ENCODE measurements at places on chromosomes 1 and 21.
A peak's percentile ranks its signal among the peaks of the same experiment; 100 is the strongest.

DNA sequence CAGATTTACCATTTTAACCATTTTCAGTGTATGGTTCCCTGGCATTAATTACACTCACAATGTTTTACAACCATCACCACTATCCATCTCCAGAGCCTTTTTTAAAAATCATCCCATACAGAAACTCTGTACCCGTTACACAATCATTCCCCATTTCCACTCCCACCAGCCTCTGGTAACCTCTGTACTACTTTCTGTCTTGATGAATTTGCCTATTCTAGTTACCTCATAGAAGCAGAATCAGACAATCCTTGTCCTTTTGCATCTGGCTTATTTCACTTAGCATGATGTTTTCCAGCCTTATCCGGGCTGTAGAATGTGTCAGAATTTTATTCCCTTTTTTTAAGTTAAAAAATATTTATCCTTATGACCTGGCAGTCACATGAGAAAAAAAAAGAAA is 33.0 kb downstream of the PGM1 start:
- DNase-seq = no peak

- DNase-seq = no peak
These were observed 126.2 kb upstream of the FGGY start for GRCh38 chr1:59170659-59171058.

DNA sequence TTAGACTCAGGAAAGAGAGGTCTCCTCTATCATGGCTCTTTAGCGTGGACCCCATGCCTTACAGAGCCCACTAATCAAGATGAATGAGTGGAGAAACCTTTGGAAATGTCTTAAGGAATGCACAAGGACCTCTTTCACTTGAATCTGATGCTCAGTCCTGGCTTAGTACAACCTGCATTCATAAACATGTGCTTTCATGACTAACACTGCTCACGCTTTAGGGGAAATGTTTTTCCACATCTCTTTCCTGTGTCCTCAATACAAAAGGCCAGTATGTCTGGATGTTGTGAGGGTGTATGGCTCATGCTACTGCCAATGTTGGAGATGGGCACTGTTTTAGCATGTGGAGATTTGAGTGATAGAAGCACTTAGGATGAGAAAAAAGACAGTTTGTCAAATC is 14.2 kb upstream of the GNG12 start:
- DNase-seq = no peak

DNA sequence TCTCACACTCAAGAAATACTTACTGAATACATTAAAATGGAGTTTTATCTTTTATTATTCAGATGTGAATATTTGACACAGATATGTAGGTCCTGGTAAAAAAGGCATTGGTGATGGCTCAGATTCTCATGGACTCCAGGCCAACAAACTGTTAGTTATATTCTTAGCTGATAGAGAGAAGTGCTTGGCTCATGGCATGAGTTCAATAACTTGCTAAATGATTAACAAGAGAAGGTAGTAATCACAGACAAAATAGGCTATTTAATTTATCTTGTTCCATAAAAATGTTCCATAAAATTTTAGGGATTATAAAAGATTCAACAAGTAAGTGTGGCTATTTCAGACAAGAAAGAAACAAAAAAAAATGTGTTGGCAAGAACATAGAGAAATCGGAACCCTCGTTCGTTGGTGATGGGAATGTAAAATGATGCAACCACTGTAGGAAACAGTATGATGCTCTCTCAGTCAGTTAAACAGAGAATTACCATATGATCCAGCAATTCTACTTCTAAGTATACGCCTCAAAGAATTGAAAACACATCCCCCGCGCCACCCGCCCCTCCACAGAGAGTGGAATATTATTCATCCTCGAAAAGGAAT is 737.8 kb upstream of the ADAMTS5 start:
- no peak for DNase-seq

GRCh38 chr1:17245816-17246325 is 3.0 kb upstream of the PADI3 start:
- no peak for DNase-seq

DNA sequence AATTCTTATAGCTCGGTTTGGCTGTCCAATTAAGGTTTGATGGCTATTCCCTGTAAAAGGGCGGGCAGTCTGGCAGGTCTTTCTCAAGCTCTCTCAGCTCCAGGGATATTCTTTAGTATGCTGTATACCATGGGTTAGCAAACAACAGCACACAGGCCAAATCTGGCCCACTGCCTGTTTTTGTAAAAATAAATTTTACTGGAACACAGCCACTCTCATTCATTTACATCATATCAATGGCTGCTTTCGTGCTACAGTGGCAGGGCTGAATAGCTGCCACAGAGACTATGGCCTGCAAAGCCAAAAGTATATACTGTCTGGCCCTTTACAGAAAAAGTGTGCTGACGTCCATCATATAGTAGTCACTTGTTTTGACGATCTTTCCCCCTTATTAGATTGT is 32.0 kb downstream of the MACO1 start:
- no peak for DNase-seq

GRCh38 chr21:40841524-40842196 is 5.3 kb downstream of the DSCAM start:
- DNase-seq = peak; percentile 85

- no peak for DNase-seq
These were observed 34.6 kb upstream of the CTPS1 start for GRCh38 chr1:40944841-40945430.

- DNase-seq = no peak
These were observed 38.8 kb upstream of the CTBS start for GRCh38 chr1:84613026-84613425.

DNA sequence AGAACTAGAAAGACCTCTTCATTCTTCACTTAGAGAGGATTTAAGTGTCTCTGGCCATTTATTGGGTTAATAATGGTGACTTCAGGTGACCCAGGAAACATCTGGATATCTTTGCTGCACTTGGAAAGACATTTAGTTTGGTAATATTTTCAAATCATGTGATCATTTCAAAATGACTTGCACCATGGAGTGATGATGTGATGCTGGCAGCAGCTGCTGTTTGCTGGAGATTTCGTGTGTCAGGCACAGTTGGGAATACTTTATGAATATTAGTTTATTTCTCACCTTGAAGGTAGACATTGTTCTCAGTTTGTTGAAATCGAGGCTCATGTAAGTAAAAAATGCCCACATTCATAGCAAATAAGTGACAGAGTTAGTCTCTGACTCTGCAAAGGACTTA is 236.0 kb downstream of the DISC1 start:
- no peak for DNase-seq

DNA sequence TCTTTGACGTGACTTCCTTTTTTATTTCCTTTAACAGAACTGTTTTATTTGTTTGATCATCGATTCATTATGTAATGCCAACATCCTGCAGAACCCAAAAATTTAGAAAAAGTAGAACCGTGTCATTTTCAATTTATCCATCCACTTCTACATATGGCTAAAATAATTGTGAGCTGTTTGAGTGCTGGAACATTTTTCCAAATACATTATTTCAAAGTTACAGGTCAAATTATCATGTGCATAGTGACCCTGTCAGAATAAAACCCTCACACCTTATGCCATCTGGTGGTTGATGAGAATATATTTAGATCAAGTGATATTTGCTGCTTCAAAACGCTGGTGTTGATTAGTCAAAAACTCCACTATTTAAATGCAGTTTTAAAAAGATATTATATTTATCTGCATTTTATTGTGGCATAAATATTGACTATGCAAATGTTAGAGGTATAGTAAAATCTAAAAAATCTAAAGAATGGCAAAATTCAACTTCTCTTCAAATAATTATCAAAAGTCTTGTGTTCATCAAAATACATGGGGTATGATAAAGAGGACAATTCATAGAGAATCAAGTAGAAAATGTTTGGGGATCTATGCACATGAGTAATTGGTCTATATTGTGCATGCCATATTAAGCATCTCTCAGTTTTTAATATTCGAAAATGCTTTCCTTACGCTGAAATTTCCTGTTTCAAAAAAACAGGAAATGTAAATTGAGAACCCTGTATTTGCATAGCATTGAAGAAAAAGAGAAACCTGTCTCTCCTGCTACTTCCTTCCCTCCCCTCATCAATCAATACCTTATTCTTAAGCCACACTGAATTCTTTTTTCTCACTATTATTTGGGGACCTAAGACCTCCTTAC is 39.7 kb downstream of the UBE2U start:
- peak; percentile 34 for DNase-seq

DNA sequence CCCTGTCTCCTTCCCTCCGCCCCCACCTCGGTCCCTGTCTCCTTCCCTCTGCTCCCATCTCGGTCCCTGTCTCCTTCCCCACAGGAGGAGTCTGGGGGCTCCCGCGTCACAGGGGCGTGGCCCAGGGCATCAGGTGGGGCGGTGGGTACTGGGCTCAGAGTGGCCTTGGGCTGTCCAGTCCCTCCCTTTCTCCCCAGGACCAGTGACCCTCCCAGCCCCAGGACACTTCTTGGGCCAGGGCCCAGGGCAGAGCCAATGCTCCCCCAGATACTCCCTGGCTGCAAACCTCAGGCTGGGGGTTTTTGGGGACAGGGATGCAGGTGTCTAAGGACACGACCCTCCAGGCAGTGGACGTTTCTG is 6.8 kb upstream of the RNF223 start:
- DNase-seq = no peak

- DNase-seq = no peak
These were observed 1.5 kb upstream of the CLDN17 start for GRCh38 chr21:30168086-30168485.

DNA sequence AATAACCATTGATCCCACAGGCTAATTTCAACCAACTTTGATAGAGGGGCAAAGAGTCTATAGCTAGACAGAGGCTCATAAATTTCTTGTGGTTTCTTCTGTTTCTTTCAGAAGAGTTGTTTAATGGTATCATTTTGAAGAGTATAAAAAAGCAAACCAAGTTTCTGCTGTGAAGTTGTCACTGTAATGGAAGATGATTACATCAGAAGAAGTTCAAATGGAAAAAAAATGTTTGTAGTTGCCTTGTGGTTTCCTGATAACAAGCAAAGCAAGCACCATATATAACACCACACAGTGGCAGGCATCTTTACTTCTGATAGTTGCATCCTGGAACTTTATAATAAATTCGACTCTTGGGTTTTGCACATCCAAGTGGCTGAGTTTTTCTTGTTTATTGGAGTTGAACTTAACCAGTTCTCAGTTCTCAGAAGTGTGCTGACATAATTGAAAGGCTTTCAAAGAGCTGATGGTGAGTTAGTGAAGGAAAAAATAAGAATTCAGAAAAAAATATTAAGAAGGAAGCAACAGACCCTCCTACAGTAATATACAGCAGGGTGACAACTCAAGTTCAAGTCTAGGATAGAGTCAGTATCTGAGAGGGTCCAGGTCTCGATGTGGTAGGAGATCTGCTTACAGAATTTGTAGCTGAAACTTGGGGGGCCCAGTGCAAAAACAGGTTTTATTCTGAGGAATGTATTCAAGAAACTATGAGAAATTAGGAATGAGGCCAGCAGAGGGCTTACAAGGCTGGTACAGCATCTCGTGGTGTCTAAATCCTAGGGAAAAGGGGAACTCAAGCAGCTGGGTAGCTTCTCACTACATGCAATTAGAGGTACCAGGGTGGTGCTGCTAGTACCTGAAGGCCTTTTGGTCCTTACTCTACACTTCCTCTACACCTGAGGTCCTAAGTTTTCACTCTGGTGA is 123.5 kb downstream of the CRB1 start:
- DNase-seq = no peak

DNA sequence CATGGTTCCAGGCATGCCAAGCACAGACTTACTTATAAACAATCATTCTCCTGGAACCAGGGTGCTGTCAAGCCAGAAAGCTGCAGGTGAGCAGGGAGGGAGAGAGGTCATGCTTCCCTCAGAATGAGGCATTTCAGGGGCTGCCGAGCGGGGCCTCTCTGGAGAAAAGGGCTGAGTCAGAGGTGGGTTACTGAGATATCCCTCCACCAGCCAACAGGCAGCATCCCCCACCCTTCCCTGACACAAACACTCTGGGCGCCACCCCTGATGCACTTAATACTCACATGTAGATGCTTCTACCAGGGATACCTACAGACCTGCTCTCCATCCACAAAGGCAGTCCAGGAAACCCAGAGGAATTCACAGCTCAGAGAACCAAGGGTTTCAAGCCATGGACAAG is 13.1 kb downstream of the STK40 start:
- no peak for DNase-seq

DNA sequence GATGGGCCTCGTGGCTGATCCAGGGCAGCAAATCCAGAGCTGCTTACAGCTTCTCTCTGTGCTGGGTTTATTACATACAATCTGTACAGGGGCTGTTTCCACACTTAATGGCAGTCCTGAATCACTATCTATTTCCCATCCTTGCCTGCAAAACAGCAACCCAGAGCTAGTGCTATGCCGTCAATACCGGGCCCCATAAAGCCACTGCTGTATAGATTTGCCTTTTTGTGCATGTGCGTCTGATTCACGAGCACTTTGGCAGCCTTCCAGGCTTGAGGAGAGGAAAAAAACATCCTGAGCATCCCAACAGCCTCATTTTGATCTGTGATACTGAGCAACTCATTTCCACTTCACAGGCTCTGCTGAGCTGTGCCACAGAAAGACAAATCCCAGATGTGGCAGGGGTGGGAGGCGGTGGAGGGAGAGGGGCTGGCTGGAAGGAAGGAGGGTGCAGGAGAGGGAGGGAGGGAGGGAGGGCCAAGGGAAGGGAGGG is 65.2 kb upstream of the TARBP1 start:
- peak; percentile 84 for DNase-seq

DNA sequence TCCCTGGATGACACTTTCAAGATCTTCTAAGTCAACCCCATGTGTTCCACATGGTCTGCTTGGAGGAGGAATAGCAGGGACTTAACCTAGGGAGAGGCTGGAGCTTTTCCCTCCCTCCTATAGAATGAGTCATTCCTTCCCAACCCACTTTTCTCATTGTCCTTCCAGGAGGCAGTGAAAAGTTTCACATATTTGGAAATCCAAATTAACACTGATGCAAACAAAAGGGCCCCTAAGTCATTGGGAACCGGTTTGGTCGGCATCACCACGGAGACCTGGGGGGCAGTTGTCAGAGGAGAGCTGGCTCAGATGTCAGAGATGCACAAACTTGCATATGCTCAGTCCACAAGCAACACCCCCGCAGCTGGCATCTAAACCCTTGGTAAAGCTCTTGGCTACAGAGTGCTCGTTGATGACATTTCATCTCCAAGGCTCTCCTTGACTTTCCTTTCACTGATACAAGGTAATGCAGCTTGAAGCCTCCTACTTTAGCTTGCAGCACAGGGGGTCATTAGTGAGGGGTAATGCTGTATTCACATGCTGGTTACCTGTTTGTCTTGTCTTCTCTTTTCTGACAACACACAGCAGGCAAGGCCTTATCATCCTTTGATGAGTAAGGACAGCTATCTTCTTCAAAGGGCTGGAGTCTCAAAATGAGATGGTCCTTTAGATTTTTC is 12.3 kb upstream of the LRRC8D start:
- DNase-seq = no peak

GRCh38 chr1:203891950-203892349 is 30.6 kb downstream of the SNRPE start:
- DNase-seq = no peak

- peak; percentile 41 for DNase-seq
These were observed 34.8 kb downstream of the MX1 start for GRCh38 chr21:41460578-41461527.

- DNase-seq = no peak
These were observed 19.6 kb upstream of the SDC3 start for GRCh38 chr1:30928171-30928570.

GRCh38 chr1:182368358-182368757 is 23.2 kb downstream of the GLUL start:
- no peak for DNase-seq

All from NCI-H1436 (cell line).